AML-193 (cell line): ENCODE measurements at places on chromosomes 12 and 14.

GRCh38 chr12:2247596-2247995 lies 194.8 kb downstream of the CACNA1C start:
- DNase-seq: no peak

DNA sequence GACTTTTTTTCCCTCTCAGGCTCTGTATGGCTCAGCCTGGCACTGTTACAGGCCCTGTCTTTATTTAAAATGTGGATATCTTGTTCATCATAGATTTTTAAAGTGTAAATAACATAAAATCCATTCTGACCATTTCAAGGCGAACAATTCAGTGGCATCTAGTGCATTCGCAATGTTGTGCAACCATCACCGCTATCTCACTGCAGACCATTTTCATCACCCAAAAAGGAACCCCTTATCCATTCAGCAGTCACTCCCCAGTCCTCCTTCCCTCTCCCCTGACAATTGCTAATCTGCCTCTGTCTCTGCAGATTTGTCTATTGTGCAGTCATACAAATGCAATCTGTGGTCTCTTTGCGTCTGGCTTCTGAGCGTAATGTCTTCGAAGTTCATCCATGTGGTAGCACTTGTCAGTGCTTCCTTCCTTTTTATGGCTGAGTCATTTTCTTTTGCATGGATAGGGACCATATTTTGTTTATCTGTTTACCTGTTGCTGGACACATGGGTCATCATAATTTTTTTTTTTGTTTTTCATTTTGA lies 148.8 kb upstream of the LHX5 start:
- no peak for DNase-seq

- DNase-seq: no peak
Observed at GRCh38 chr12:68591734-68592418, 18.8 kb upstream of the RAP1B start.

GRCh38 chr14:52862632-52863333 lies 71.4 kb upstream of the GNPNAT1 start:
- no peak for DNase-seq

- DNase-seq: no peak
Observed at GRCh38 chr12:5140190-5140589, 96.5 kb downstream of the KCNA5 start.

DNA sequence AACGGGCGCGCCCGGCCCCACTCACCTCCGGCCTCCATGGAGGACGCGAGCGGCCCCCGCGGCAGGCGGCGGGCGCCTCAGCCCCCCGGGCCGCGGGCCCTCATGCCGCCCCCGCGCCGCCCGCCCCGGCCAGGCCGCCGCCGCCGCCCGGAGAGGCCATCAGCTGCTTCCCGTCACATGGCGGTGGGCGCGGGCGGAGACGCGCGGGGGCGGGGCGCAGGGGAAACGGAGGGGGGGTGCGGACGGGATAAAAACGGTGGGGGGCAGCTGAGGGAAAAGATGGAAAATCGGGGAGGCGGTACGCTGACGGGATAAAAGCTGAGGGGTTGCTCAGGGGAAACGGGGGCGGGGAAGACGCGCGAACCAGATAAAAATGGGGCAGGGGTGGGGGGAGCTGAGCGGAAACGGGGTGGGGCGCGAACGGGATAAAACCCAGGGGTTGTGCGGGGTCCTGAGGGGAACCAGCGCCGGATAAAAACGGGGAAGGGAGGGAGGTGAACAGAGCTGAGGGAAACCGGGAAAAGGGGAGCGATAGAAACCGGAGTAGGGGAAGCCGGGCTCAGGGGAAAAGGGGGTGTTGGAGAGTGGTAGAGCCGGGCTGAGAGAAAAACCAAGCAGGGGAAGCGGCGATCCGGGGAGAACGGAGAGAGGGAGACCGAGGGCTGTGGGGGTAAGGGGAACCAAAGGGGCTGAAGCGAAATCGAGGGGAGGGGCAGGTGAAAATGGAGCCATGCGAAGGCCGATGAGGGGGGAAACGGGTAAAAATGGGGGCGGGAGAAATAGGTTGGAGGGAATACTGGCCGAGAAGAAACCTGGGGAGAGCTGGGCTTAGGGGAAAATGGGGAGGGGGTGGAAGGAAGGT lies at the start of gene WSB2:
Gene WSB2 (minus strand): TSS at position 169 of the 862 bp plus-strand sequence. CDS start 131 bp downstream, at position 38.
- peak; percentile 26 for DNase-seq

DNA sequence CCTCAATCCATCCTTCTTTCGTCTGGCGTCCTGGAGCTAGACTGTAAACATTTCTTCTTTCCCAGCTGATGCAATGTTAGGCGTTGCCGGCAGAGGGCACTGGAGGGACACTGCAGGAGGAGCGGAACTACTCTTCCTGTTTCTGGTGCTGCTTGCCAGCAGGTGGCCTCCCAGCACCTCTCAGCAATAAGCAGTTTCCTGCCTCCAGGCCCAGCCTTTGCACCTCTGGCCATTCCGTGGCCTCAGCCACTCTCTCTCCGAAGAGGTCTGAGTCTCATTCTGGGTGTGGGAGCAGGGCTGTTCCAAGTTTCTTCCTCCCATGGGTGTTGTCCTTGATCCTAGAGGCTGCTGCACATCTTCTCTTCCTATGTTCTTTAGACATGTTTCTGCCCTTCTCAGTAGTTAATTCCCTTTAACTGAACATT lies 7.5 kb upstream of the ASPG start:
- peak; percentile 84 for DNase-seq

- no peak for DNase-seq
Observed at GRCh38 chr12:71134405-71134804, 23.4 kb downstream of the TSPAN8 start.

GRCh38 chr12:112282920-112283319 lies 99.3 kb downstream of the HECTD4 start:
- no peak for DNase-seq

DNA sequence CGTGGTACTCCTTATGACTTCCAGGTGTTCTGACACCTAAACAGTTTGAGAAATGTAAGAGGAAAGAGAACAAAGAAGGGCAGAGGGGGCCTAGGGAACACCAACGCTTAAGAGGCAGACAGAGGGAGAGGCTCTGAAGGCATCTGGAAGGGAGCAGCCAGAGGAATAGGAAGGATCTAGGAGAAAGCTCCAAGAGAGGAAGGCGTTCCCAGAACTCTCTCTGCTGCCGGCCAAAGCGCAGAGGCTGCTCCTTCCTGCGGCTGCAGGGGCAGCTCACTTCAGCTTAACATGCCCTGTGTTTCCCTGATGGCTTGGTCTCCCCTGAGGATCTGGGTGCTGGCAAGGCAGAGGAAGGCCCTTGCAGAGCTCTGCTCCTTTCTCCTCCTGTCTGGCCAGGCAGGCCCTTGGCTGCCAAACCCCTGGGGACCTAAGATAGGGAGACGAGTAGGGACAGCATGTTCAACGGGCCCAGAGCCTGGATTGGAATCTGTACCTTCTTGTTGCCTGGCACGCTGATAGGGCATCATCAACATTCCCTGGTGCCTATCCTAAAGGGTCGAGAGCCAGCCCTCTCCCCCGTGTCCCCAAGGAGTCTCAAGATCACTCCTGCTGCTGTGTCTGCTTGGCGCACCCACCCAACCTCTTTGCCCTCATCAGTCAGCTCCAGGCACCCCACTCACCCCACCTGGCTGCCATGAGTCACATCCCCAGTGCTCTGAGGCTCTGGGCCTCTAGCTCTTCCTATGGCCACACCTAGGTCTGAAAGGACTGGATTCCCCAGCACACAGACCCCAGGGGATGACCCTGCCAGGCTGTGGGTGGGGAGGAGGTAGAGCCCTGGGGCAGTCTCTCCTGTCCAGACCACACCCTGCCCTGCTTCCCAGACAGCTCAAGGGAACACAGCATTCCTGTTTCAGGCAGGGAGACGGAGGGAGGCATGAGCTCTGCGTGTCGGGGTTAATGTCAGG lies 45.6 kb downstream of the LTBP2 start:
- DNase-seq: no peak

GRCh38 chr12:90653040-90653439 lies 301.9 kb downstream of the CCER1 start:
- DNase-seq: no peak

- DNase-seq: no peak
Observed at GRCh38 chr12:57127101-57127725, 1.1 kb upstream of the LRP1 start.

DNA sequence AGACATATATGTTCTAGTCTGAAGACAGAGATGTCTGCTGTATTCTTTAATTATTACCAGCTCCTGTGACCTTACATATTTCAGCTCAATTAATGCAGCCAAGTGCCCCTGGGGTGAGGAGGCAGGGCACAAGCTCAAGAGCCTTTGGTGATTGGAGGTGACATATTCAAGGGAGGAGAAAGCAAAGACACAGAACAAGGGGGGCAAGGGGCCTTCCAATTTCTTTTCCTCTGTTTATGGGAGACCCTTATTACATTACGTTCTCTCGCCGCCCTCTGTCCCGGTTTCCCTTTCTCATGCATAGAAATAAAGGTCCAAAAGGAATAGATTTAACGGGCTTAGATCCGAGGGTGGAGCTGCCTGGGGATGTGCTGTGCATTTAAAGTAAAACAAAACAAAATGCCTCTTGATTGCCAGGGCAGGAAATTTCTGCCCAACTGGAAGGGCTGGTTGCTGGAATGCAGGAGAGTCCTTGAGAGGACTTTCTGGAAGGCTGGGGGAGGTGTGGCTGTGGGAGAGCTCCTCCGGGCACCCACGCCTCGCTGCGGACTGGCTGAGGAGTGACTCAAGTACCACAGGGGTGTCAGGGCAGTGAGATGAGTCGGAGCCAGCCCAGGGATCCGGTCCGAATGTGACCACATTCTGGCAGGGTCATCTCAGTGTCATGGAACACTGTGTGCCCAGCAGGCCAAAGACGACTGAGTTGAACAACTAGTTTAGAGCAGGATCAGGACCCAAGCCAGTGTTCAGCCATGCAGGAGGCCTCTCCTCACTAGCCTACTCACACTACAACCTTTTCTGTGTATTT lies 32.1 kb upstream of the GSG1 start:
- DNase-seq: no peak

- DNase-seq: no peak
Observed at GRCh38 chr12:74922117-74922516, 287.5 kb downstream of the KCNC2 start.

- no peak for DNase-seq
Observed at GRCh38 chr12:54372113-54372806, 8.0 kb upstream of the GPR84 start.

DNA sequence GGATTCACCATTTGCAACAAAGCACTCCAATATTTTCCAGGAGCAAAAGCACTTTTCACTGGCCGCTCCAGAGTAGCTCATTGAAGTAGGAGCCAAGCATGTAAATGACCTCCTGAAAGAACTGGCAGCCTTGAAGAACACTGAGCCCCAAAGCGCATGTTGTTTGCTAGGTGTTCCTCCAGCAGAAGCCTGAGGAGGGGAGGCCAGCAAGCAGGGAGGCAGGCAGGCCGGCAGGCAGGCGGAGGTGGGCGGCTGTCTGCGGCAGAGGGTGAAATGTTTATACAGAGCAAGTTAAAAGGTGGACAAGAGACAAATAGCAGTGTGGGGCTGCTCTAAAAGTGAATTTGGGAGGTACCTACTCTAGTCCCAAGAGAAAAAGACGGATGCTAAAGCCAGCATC lies 439.4 kb downstream of the CCDC91 start:
- no peak for DNase-seq

DNA sequence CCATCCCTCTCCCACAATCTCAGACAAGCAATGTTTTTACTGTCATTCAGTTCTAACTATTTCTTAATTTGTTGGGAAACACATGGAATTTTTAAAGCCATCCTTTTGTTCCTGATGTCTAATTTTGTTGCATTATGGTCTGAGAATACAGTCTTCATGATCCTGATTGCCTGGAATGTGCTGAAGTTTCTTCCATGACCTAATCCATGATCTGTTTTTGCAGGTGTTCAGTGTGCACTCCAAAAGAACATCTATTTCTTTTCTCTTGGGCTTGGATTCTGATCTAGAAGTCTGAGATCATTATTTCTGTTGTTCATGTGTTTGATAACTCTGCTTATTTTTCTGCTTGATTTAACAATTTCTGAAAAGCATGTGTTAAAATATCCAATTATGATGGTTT lies 43.2 kb upstream of the PHC1 start:
- DNase-seq: no peak

DNA sequence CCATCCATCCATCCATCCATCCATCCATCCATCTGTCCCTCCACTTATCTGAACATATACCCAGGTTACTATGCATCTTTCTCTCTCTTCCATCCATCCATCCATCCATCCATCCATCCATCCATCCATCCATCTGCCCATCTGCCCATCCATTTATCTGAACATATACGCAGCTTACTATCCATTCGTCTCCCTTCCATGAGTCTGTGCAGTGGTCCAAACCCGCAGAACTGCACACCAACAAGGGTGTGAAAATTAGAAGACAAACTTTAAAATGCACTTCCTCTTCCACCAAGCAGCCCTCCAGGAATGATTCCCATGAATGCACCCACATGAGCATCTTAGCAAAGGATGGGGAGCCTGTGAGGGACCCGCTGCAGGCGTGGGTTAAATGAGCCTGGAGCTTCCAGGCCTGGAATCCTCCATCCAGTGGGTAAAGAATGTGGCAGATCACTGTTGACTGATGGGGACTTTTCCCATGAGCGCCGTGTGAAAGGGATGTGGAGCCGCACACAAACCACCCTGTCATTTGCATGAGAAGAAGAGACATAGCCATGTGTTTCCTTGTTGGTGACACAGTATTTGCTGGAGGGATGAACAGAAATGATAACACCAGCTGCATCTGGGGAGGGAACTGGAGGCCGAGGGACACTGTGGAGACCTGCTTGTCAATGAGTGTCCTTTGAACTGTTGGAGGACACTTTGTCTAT lies 376.6 kb downstream of the ADGRD1 start:
- no peak for DNase-seq

DNA sequence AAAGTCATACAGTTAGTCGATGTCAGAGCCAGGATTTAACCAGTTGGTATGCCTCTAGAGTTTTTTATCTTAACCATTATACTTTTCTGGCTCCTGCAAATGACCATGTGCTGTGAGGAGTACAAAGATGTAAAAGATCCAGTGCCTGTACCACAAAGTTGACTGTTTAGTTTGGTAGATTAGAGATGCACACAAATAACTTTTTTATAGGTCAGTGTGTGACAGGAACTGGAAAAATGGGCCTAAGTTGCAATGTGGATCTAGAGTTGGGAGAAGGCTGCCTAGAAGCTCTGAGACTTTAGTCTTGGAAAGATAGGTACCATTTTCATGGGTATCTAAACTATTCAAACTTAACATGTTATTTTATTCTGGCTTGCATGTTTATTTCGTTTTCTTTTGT lies 32.8 kb upstream of the PPM1H start:
- DNase-seq: no peak

DNA sequence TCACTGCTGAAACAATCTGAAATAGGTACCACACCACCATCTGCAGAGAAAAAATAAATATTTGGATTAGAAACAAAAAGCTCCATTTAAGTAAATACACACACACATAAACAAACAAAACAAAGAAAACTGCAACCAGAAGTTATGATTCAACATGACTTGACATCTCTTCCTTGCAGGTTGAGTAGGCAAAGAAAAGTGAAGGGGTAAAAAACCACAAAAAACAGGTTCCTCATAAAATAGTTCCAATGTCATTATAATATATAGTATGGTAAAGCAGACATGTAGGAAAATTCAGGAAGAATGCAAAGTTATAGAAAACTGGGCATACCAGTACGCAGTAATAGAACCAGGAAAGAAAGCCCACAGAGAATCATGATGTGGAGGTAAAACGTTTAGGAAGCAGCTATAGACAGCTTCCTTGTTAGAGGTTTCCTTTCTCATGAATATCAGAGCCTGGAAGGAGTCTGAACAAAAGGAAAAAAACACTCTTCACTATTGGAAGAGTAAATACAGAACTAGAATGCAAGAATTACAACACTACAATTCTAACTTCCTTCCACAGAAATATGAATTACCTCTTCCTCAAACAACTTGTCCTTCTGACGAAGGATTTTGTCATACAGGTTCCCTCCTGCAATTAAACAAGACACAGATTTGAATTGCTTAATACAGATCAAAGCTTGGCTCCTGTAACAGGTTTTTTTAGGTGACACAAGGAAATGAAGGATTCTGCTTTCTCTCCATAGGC lies 6.1 kb downstream of the NEK9 start:
- DNase-seq: peak; percentile 84
